ENCODE measurements at places on chromosomes 4 and X.

DNA sequence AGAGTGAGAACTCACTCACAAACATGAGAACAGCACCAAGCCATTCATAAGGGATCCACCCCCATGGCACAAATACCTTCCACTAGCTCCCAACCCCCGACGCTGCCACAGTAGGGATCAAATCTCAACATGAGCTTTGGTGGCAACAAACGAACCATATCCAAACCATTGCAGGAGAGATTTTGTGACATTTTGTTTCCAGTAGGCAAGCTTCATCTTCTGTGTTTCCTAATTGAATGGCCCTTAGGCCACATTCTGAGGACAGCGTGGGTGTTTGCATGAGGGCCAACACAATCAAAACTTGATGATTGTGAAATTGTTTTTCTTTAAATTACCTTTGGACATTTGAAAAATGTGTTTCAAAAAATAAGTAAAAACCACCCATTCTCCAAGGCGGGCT, 102.6 kb upstream of the LNX1 start:
- no peaks in the 10 kb centered on the region for H3K36me3 ChIP-seq
- DNase-seq = no peak
- no peaks in the 10 kb centered on the region for H3K27me3 ChIP-seq

DNA sequence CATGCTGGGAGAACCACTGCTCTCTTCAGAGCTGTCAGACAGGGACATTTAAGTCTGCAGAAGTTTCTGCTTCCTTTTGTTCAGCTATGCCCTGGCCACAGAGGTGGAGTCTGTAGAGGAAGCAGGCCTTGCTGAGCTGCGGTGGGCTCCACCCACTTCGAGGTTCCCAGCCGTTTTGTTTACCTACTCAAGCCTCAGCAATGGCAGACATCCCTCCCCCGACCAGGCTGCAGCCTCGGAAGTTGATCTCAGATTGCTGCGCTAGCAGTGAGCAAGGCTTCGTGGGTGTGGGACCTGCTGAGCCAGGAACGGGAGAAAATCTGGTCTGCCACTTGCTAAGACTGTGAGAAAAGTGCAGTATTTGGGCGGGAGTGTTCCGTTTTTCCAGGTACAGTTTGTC, 118.9 kb downstream of the SLC10A6 start:
- DNase-seq = no peak
- H3K4me3 ChIP-seq = no peak overlapping the region
- H3K27me3 ChIP-seq = no peaks in the 10 kb centered on the region
- H3K27ac ChIP-seq = no peak overlapping the region

DNA sequence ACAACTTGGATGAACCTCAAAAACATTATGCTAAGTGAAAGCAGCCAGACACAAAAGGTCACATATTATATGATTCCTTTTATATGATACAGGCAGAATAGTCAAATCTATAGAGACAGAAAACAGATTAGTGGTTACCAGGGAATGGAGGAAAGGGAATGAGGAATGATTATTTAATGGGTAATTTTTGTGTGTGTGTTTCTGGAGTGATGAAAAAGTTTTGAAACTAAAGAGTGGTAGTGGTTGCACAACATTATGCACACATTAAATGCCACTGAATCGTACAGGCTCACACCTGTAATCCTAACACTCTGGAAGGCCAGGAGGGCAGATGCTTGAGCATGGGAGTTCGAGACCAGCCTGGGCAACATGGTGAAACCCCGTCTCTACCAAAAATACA, 19.6 kb upstream of the SOD3 start:
- H3K4me1 ChIP-seq = peaks cover 2% of the 10 kb centered on the region
- DNase-seq = no peak
- no peaks in the 10 kb centered on the region for H3K36me3 ChIP-seq
- no peak overlapping the region for H3K4me3 ChIP-seq
- H3K27me3 ChIP-seq = no peaks in the 10 kb centered on the region

DNA sequence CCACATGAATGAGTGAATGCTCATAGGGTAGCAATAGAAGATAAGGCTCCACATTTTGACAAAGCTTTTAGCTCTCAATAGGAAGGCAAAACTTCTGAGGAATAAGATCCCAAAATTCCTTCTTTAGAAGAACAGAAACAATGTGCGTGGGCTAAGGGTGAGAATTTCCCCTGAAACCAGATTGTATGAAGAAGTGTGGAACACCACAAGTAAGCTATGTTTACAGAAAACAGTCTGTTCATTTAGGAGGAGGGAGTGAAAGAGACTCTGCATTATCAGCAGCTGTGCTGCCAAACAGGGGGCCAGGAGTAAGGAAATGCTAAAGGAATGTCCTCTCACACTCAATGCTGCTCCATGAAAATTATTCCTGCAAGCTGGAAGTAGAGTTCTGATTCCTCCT, 851.6 kb downstream of the CENPC start:
- no peak overlapping the region for H3K27ac ChIP-seq
- DNase-seq = no peak
- no peaks in the 10 kb centered on the region for H3K36me3 ChIP-seq
- no peaks in the 10 kb centered on the region for H3K27me3 ChIP-seq
- H3K4me3 ChIP-seq = no peak overlapping the region

GRCh38 chr4:70818173-70818855, 21.4 kb downstream of the GRSF1 start:
- no peak overlapping the region for H3K27ac ChIP-seq
- DNase-seq = no peak
- no peak overlapping the region for H3K4me3 ChIP-seq
- H3K36me3 ChIP-seq = peaks cover 51% of the 10 kb centered on the region

All from thymus (tissue), 14 donors.